Lower lobe of right lung (tissue), 2 donors: ENCODE measurements at places on chromosomes 2 and 18. TPM values are rescaled to one million over a fixed set of nuclear protein-coding genes. Genes with fewer than 3 reads are reported as not detected.

GRCh38 chr2:23286031-23286757, 98.8 kb upstream of the KLHL29 start:
- no peak for DNase-seq
- H3K4me1 ChIP-seq = peaks cover 12% of the 10 kb centered on the region
- no peak overlapping the region for H3K4me3 ChIP-seq
- no peaks in the 10 kb centered on the region for H3K36me3 ChIP-seq

GRCh38 chr2:143284087-143284675, 155.0 kb downstream of the ARHGAP15 start:
- no peaks in the 10 kb centered on the region for H3K4me1 ChIP-seq
- no peak for DNase-seq
- H3K27ac ChIP-seq = no peak overlapping the region
- H3K36me3 ChIP-seq = no peaks in the 10 kb centered on the region
- no peaks in the 10 kb centered on the region for H3K27me3 ChIP-seq

DNA sequence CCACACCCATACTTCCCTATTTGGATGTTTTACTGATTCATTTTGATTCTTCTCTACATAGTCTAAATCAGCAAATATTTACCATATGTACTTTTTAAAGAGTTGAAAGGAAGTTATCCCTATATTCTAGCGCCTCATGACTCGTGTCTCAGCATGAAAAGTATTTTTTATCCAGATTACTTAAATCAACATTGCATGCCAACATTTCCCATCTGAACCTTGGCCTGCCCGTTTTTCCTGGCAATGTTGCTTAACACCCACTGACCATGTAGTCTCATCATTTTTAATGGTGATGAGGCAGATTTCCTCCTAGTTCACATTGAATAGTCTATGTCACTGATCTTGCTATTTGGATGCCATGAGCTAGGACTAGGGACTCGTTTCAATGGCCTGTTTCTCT, 13.2 kb upstream of the SCYGR5 start:
- H3K4me1 ChIP-seq = peaks cover 6% of the 10 kb centered on the region
- H3K4me3 ChIP-seq = no peak overlapping the region
- H3K27me3 ChIP-seq = no peaks in the 10 kb centered on the region
- no peak for DNase-seq
- H3K36me3 ChIP-seq = no peaks in the 10 kb centered on the region

The IGFBP5 gene
- 145 TPM for total RNA-seq

The UGT1A3 gene
- total RNA-seq = not detected

DNA sequence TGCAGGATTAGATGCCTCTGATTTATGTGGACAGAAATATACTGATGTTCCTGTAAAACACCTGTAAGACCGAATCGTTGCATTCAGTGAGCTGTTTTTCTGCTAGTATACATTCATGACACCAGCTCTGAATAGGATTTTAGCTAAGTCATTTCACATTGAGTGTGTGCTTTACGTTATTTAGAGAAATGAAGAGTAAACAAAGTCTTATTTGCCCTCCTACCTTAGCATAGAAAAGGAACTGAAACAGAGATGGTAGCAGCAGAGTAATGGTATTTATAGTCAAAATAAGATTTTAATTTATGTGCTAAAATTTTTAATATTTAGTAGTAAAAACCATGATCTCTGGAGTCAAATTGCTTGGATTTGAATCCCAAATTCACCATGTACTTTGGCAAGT, 168.0 kb downstream of the CERS6 start:
- H3K27me3 ChIP-seq = no peaks in the 10 kb centered on the region
- no peaks in the 10 kb centered on the region for H3K4me1 ChIP-seq
- DNase-seq = no peak
- no peak overlapping the region for H3K27ac ChIP-seq
- H3K4me3 ChIP-seq = no peak overlapping the region

- DNase-seq = no peak
- no peaks in the 10 kb centered on the region for H3K4me1 ChIP-seq
- H3K27ac ChIP-seq = no peak overlapping the region
- H3K4me3 ChIP-seq = no peak overlapping the region
Observed at GRCh38 chr18:44181951-44182747, 498.5 kb upstream of the SETBP1 start.

- no peaks in the 10 kb centered on the region for H3K27me3 ChIP-seq
- no peak overlapping the region for H3K27ac ChIP-seq
- H3K4me3 ChIP-seq = no peak overlapping the region
- no peaks in the 10 kb centered on the region for H3K36me3 ChIP-seq
Observed at GRCh38 chr18:43547456-43547855, 270.2 kb upstream of the SYT4 start.

The LYPD1 gene
- total RNA-seq = 1.5 TPM

- H3K36me3 ChIP-seq = no peaks in the 10 kb centered on the region
- H3K27me3 ChIP-seq = no peaks in the 10 kb centered on the region
- H3K4me1 ChIP-seq = no peaks in the 10 kb centered on the region
- no peak for DNase-seq
- H3K4me3 ChIP-seq = no peak overlapping the region
- H3K27ac ChIP-seq = no peak overlapping the region
Observed at GRCh38 chr2:6103372-6103771, 411.2 kb downstream of the SOX11 start.

The ZSWIM2 gene
- total RNA-seq = not detected

- H3K27ac ChIP-seq = no peak overlapping the region
- H3K27me3 ChIP-seq = no peaks in the 10 kb centered on the region
- H3K4me1 ChIP-seq = no peaks in the 10 kb centered on the region
- no peak overlapping the region for H3K4me3 ChIP-seq
- H3K36me3 ChIP-seq = no peaks in the 10 kb centered on the region
Observed at GRCh38 chr2:36059691-36060090, 295.9 kb upstream of the CRIM1 start.

- no peak for DNase-seq
- no peak overlapping the region for H3K27ac ChIP-seq
- no peaks in the 10 kb centered on the region for H3K4me1 ChIP-seq
- no peaks in the 10 kb centered on the region for H3K36me3 ChIP-seq
- H3K27me3 ChIP-seq = no peaks in the 10 kb centered on the region
- H3K4me3 ChIP-seq = no peak overlapping the region
Observed at GRCh38 chr2:122863532-122863931, 1108.1 kb downstream of the TSN start.
